C1 segment of cervical spinal cord (tissue), 14 donors: ENCODE measurements at places on chromosomes 16 and 17.

GRCh38 chr16:83402160-83402814, 405.5 kb upstream of the HSBP1 start:
- DNase-seq = no peak

GRCh38 chr17:1137465-1137894, 42.3 kb downstream of the ABR start:
- no peak for DNase-seq

- no peak for DNase-seq
These were observed 5.3 kb upstream of the HS3ST6 start for GRCh38 chr16:1923299-1924034.

- no peak for DNase-seq
These were observed 419 bp downstream of the RAB37 start for GRCh38 chr17:74737299-74738050.
